ENCODE measurements at places on chromosomes 3 and 15.

- DNase-seq: no peak
Measured at GRCh38 chr15:67422296-67422695, 98.6 kb upstream of the C15orf61 start.

DNA sequence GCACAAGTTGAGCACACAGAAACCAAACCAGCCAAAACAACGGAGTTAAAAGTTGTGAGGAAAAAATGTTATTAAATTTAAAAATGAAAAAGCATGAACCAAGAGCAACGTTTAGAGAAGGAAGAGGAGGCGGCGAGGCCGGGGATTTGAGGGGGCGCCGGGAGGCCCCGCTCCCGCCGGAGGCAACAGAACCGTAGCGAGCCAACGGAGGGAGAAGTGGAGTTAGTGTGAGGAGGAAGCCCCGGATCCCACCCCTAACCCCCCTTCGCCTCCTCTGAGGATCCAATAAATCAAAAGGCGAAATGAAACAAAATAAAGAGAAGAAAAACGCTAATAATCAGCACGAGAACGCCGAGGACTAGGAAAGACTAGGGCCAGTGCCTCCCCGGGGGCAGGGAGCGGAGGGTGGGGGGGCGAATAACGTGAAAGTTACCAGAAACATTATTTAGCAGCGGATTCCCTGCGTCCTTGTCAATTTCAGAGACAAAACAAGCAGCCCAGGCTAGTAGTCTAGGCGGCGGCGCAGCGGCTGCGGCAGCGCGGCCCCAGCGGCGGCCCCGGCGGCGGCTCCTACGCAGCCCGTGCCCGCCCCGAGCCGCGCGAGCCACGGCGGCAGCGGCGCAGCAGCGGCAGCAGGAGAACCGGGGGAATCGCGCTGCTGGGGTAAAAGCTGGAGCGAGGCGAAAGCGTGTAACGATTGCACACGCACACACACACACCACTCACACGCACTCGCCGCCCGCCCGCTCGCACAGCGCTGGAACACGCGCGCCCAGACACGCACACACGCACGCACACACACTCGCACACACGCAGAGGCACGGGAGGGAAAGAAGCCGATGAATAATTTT, 1.7 kb downstream of the MEIS2 start:
- no peak for DNase-seq

GRCh38 chr3:127015282-127016042, 32.5 kb downstream of the PLXNA1 start:
- DNase-seq: no peak

GRCh38 chr3:78926523-78926922, 841.3 kb downstream of the ROBO1 start:
- DNase-seq: no peak

DNA sequence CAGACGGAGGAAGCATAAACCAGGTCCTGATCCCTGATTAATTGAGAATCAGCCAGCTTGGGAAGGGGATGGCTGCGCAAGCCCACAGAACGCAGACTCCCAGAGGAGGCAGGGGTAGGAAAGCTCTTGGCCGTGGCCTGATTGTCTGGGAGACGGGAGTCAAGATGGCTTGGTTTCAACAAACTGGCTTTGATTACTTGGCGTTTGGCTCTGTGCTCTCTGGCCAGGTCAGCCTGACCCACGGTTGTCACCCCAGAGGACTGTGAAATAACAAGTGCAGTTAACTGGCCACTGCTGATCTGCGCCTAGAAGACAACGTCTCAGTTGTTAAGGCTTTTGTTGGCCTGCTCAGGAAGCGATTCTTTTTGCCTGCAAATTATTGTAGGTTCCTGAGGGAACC, 387.0 kb upstream of the PROK2 start:
- DNase-seq: no peak

DNA sequence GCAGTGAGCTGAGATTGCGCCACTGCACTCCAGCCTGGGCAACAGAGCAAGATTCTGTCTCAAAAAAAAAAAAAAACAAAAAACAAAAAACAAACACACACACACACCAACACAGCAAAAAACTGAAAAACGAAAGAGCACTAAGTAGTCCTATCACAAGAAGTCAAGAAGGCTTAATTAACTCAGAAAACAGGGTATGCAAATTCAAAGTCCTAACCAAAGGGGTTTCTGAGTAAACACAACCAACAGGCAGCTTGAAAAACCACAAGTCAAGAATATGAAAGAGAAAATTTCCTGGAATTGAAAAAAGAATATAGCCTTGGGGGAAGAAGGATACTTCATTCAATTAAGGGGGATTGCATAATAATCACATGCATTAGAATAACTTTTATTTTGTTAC, 37.7 kb upstream of the PARP14 start:
- no peak for DNase-seq

- no peak for DNase-seq
Measured at GRCh38 chr3:184739594-184740505, 28.0 kb upstream of the MAGEF1 start.

DNA sequence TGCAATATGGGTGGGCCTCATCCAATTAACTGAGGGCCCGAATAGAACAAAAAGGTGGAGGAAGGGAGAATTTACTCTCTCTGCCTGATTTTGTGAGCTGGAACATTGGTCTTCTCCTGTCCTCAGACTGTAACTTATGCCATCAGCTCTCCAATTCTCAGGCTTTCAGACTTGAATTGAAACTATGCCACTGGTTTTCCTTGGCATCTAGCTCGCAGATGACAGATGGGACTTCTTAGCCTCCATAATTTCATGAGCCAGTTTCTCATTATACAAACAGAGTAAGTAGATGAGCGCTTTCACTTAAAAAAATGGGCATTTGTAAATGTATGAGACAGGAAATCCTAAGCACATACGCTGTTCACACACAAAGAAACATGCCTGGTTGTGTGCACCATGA, 8.7 kb upstream of the PTX3 start:
- DNase-seq: no peak

DNA sequence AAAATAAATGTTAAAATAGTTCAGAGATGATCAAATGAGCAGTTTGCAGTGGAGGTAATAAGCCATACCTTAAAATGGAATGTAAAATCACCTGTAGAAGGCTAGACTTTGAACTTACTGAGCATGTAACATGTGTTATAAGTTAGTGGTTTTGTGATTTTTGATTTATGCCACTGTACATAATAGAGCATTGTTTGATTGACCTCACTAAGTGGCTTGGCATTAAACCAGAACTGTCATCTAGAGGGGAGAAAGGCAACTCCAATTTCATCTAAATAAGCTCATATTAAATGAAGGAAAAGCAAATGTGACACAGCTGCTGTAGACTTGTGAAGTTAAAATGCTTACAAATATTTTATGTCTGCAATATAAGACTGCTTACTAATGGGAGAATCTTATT, 387.9 kb downstream of the ZIC1 start:
- no peak for DNase-seq

GRCh38 chr15:62997441-62997840, 45.1 kb upstream of the TPM1 start:
- no peak for DNase-seq

DNA sequence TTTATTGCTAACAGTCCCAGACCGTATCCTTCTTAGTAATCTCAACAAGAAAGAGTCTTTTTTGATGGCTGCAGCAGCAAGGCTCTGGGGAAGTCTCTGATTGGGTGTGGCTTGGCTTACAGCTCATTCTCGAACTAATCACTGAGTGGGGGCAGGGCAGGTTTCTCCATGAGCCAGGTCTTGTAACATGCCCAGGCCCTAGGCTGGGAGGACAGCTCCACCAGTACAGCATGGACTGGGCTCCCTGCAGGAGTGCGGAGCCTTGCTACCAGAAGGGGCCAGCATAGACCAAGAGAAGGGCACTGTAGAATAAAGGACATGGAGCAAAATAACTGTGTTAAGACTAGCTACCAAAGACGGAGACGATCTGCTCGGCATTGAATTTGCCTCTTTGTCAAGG, 7.2 kb downstream of the CD276 start:
- DNase-seq: no peak

DNA sequence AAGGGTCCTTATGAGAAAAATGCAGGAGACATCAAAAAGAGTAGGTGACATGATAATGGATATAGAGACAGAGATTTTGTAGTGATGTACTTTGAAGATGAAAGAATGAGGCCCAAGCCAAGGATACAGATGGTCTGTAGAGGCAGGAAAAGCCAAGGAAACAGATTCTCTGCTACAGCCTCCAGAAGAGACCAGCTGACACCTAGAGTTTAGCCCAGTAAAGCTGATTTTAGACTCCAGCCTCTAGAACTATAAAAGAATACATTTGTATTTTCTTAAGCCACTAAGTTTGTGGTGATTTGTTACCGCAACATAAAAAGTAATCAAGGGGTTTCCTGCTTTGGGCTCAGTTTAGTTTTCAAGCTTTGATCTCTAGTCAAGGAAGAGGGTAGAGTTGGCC, 64.8 kb downstream of the STRIT1 start:
- DNase-seq: no peak

DNA sequence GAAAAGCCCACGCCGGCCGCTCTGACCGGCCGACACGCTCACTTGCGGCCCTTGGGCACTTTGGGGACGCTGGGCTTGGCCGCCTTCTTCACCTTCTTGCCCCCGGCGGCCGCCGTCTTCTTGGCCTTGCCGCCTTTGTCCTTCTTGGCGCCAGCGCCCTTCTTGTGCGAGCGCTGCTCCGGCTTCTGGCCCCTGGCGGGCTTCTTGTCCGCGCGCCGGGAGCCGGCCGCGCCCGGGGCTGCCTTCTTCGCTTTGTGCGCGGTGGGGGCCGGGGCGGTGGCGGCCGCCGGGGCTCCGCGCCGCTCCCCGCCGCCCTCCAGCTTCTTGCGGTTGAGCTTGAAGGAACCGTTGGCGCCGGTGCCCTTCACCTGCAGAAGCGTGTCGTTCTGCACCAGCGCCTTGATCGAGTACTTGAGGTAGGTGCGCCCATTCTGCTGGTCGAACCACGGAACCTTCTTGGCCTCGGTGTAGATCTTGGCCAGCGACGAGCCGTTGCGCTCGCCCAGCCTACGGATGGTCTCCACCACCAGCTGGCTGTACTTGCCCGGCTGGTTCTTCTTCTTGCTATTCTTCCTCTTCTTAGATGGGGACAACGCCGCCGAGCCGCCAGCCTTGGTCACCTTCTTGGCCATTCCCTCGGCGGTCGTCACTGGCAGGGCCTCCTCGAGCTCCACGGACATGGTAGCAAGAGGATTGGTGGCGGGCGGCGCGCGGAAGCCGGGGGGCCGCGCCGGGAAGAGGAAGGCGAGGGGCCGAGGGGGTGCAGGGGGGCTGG, 36.7 kb downstream of the HMCES start:
- DNase-seq: no peak

DNA sequence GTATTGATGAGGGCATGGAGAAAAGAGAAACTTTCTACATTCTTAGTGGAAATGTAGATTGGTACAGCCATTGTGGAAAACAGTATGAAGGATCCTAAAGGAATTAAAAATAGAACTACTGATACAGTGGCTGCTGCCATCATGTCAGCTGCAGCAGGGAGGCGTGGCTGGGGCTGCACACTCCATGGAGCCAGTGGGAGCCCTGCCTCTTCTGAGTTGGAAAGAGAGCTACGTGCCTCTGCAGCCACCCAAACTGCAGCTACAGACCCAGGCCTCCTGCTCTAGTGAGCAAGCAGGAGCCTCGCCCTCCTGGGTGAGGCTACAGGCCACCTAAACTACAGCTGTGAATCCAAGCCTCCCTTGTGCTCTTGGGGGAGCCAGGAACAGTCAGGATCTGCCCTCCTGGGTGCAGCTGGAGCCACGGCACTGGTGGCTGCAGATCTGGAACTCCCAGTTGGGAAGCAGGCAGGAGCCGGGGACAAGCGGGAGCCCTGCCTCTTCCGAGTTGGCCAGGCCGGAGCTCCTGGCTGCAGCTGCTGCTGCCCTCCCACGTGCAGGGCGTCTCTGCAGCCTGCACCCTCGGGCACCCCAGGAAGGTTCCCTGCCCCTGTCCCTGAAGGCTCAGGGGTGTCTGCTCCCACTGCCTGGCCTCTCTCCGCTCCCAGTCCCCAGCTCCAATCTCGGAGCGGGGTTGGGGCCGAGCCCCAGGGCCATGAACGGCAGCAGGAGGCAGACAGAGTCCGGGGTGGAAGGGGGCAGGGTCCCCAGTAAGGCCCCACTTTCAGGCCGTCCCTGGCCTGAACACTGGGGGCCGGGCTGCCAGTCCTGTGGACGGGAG, 64.5 kb downstream of the THBS1 start:
- DNase-seq: no peak

GRCh38 chr3:98945666-98946065, 44.2 kb upstream of the DCBLD2 start:
- no peak for DNase-seq

GRCh38 chr15:51103330-51103729, 8.6 kb upstream of the TNFAIP8L3 start:
- no peak for DNase-seq

DNA sequence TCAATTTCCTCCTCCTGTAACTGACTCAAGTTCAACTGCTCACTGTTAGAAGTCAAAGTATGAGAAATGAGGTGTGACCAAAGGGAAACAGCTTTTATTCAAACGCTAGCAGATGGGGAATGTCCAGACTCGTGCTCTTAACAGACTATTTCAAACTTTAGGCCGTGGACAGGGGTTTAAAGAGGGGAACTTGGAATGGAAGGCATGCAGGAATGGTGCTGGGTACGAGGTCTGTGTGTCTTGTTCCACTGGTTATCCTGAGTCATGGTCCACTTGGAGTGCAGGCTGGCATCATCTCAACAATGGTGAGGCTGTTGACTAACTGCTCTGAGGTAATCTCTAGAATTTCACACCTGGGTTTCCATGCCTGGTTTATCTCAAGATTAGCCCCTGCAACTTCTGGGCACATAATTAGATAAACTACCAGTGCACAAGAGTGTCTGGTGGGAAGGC, 22.9 kb upstream of the DNAAF4 start:
- no peak for DNase-seq

DNA sequence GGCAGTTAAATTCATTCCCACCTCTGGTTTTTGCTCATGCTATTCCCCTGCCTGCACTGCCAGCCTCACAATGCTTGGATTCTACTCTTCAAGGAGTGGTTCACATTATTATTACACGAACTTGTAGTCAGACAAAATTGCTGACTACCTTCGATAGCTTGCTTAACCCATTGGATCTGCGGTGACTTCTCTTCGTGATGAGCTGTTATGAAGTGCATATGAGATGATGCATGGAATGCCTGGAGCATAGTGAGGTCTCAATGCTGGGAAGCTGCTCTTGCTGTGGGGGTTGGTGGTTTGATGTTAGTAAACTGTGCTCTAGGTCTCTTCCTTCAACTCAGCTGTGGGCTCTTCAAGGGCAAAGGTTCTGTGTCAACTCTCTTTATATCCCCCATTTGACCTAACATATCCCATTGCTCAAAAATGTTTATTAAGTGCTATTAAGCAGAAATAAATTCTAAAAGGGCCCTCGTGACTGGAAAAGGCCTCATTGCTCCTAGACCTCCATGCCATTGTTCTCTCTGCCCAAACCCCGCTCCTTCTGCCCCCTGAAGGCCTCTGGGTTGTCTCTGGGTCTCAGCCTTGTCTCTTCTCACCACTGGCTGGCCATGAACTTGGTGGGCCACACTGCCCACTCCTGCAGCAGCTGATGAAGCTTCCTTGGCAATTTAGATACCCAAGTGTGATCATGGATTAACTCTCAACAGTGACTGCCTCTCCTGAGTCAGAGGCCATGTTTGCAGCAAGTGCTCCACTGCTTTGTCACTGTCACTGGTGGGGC, 4.5 kb upstream of the SLCO2A1 start:
- no peak for DNase-seq

GRCh38 chr15:25939122-25939521, 76.0 kb upstream of the ATP10A start:
- no peak for DNase-seq

- DNase-seq: no peak
Measured at GRCh38 chr3:191420771-191421170, 40.2 kb upstream of the PYDC2 start.
